Dorsolateral prefrontal cortex (tissue), 122 donors: ENCODE measurements at places on chromosomes 7 and 10. TPM values are rescaled to one million over a fixed set of nuclear protein-coding genes. Genes with fewer than 3 reads are reported as not detected.

Gene CALML3
- total RNA-seq, result not detected

Gene MTURN
- 909 TPM for total RNA-seq

Gene SFRP5
- total RNA-seq, result 0.82 TPM

Gene XPNPEP1
- 62.0 TPM for total RNA-seq

Gene BTBD16
- 5.0 TPM for total RNA-seq

Gene GATA3
- total RNA-seq, result not detected

Gene PLXNA4
- 41.6 TPM for total RNA-seq

Gene C10orf120
- total RNA-seq, result not detected

Gene PPP1R3C
- 45.0 TPM for total RNA-seq

Gene C10orf67
- total RNA-seq, result 0.77 TPM

Gene PRSS37
- total RNA-seq, result not detected

Gene SLC29A3
- total RNA-seq, result 15.4 TPM

Gene ABCB4
- total RNA-seq, result 0.32 TPM
